ENCODE measurements at places on chromosomes 2 and 18. TPM values are rescaled to one million over a fixed set of nuclear protein-coding genes. Genes with fewer than 3 reads are reported as not detected.

- peak; percentile 29 for DNase-seq
Observed at GRCh38 chr2:67322353-67323001, 74.7 kb upstream of the ETAA1 start.

GRCh38 chr2:55051026-55051866 lies 995 bp upstream of the RTN4 start:
- DNase-seq: peak; percentile 100

Gene GYPC
- 29.0 TPM for total RNA-seq

DNA sequence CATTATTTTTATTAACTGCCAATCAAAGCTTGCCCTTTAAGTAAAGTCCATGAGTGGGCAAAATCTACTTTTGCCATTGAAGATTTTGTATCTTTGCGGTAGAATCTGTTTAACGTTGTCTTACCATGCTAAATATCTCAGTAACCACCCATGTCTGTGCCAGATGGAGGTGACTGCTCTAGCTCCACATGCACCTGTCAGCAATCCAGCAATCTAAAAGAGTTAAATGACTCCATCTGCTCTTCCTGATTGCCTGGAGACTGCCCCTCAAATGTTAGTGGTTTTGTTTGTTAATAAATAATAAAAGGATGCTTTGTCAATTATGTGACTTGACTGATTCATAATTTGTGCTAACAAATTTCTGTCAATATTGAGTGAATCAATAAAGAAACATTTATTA lies 141.7 kb downstream of the RBM43 start:
- DNase-seq: no peak

DNA sequence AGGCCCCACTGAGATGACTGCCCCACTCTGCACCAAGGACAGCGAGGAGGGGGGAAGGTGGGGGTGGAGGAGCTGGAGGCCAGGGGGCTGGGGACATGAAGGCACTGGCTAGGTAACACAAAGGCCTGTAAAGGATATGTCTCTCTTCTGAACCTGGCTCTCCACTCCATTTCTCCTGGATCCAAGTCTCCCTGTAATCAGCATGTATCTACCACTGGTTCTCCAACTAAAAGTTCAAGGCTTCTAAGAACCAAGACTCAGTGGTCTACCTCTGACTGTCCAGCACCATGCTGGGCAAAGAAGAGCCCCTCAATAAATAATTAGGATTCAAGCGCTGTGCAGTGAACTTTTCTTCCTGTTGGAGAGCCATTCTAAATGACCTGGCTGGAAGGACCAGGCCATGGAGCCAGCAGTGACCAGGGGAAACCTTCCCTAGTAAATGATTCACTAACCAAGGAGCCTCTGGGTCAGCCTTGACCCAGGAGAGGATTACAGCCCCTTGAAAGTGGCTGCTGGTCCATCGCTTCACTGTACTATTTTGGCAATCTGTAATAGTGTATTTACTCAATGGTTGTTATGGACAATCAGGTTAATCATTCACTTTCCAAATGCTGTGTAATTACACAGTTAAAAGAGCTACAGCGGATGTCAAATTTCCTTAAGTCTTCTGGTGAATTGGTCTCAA lies 73.2 kb downstream of the BCL11A start:
- no peak for DNase-seq

DNA sequence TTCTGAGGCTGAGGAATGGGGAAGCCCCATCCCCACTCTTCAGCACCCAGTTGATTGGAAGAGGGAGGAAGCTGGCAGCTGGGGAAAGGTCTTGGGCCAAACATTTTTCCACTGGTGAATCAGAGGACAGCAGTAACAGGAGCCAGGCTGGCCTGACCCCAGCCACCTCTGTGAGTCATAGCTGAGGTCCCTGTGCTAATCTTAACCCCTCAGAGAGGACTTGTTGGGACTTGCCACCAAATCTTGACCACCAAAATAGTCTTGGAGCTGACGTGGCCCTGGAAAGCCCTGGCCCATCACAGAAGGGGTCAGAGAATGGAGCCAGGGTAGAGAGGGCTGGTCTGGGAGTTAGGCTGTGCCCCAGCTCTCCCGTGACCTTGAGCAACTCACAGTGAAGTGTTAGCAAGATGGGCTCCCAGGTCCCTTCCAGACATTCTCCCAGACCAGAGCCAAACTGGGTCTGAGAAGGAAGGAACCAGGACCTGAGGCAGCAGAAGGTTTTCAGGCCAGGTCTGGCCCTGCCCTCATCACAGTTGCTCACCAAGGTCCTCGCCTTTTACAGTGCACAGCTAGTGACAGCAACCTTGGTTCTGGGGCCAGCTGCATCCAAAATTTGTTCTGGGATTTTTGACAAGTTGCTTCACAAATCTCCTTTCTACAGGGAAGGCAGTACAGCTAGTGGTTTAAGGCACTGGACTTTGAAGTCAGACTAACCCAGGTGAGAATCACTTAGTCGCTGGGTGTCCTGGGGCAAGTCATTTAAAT lies 266.6 kb downstream of the CYP26B1 start:
- DNase-seq: peak; percentile 62

Gene RGPD4
- total RNA-seq: not detected

DNA sequence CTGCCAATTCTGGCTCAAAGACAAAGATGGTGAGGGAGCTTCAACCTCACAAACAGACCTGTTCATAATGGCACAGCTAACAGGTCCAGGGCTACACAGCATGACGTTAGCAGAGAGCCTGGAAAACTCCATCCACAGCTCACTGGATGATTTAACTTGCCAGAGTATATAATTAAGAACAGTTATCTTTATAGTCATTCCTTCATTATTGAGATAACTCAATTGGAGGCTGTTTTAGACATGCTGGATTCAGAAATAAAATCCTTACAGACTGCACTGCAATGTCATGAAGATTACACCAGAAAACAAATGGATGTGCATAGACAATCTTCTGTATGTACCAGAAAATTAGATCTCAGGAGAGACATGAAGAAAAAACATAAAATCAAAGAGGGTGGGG lies 55.1 kb upstream of the LYPD1 start:
- no peak for DNase-seq

GRCh38 chr2:179826297-179826696 lies 35.1 kb downstream of the ZNF385B start:
- DNase-seq: no peak

Gene LINC00305
- not detected for total RNA-seq

GRCh38 chr2:106959975-106960682 lies 74.2 kb upstream of the ST6GAL2 start:
- DNase-seq: peak; percentile 36

DNA sequence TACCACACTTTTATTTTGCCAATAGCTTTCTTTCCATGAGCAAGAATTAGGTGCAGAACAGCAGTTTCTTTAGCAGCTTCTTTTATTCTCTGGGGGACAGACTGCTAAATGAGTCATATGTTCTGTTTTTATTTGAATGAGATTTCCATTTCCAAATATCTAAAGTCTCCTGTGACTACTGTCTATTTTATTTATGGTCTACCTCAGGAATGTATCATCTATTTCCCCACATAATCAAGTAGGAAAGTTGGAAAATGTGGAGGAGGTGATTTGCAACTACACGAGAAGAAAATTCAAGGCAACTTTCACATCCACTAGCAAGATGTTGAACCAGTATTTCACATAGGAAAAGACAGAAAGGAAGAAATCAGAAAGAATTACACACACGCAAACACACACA lies 139.9 kb upstream of the MEX3C start:
- no peak for DNase-seq

Gene BAZ2B
- total RNA-seq: 22.2 TPM

GRCh38 chr2:209367075-209367747 lies 56.6 kb upstream of the MAP2 start:
- DNase-seq: no peak

DNA sequence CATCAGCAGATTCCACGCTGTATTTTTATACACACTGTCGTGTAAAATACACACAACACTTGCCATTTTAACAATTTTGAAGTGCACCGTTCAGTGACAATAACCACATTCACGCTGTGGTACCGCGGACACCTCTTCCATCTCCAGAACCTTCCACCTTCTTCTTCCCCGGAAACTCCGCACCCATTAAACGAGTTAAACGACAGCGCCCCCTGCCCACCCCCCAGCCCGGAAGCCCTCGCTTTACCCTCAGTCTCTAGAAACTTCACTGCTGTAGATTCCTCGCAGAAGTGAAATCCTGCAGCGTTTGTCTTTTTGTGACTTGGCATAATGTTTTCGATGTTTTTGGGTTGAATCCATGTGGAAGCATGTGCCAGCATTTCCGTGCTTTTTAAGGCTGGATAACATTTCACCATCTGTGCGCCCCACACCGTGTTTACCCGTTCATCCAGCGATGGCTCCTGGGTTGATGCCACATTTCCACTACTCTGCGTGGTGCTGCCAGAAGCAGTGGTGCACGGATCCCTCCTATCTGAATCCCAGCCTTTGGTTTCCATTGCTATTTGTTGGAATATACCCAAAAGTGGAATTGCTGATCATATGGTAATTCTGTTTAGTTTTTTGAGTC lies 32.0 kb upstream of the TMEM18 start:
- DNase-seq: no peak

DNA sequence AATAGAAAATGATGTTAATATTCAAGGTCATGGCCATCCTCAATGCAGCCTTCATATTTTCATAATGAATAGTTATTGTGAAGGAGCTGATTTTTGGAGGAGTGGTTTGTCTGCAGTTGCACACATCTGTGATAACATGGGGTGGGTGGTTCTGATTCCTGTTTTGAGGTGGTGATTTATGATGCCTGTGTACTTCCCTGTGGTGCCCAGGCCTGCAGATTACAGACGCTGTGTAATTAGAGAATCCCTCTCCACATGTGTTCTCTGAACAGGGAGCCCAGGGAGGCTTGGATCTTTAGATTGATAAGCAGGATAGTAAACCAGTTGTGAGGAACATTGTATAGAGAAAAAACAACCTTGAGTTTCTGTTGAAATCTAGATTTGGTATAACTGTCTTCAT lies 117.5 kb downstream of the AGAP1 start:
- DNase-seq: no peak

Gene ERMN
- total RNA-seq: not detected

GRCh38 chr2:44086629-44087028 lies 82.0 kb upstream of the PPM1B start:
- no peak for DNase-seq

All from HFFc6 (cell line).